Activated T-helper 9 cell treated with anti-CD3 and anti-CD28 coated beads, Interleukin-2, amount 50 U/mL, for 16 hours (primary cell): ENCODE measurements at places on chromosomes 7 and 10.
A peak's percentile ranks its signal among the peaks of the same experiment; 100 is the strongest.

DNA sequence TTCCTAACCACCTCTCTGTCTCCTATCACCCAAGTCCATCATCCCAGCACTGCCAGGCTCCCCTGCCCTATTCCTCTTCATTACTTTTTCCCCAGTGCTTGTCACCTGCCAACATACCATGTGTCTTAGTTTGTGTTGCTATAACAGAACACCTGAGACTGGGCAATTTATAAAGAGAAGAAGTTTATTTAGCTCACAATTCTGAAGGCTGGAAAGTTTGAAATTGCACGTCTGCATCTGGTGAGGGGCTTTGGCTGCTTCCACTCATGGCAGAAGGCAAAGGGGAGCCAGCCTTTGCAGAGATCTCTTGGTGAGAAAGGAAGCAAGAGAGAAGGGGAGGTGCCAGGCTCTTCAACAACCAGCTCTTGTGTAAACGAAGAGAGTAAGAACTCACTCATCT is 47.3 kb downstream of the DRGX start:
- DNase-seq: no peak

DNA sequence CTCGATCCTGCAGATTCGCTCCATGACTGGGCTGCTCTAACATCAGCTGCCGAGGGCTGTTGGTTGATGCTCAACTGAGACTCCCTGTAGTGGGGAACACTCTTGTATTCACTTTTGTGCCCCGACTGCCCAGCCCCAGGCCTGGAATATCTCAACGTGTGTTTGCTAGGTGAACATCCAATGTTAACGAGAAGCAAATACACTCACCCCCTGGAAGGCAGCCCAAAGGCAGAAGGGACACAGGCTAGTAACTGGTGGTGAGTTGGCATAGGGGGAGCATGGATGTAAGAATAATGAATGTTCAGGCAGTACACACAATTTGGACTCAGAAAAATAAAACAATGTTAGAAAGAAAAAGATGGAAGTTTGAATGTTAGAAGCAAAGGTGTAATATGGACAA is 24.0 kb upstream of the RBM33 start:
- no peak for DNase-seq

GRCh38 chr10:71307469-71308085 is 11.5 kb upstream of the SLC29A3 start:
- DNase-seq: no peak

GRCh38 chr7:82056282-82056681 is 286.4 kb upstream of the HGF start:
- DNase-seq: no peak

- no peak for DNase-seq
Measured at GRCh38 chr10:22334414-22335172, 10.7 kb upstream of the SPAG6 start.

- DNase-seq: peak; percentile 56
Measured at GRCh38 chr7:101542527-101543241, 86.4 kb downstream of the MYL10 start.

GRCh38 chr7:68065581-68065980 is 1068.9 kb downstream of the TYW1 start:
- DNase-seq: no peak

- DNase-seq: no peak
Measured at GRCh38 chr7:21639206-21639868, 96.5 kb downstream of the DNAH11 start.

DNA sequence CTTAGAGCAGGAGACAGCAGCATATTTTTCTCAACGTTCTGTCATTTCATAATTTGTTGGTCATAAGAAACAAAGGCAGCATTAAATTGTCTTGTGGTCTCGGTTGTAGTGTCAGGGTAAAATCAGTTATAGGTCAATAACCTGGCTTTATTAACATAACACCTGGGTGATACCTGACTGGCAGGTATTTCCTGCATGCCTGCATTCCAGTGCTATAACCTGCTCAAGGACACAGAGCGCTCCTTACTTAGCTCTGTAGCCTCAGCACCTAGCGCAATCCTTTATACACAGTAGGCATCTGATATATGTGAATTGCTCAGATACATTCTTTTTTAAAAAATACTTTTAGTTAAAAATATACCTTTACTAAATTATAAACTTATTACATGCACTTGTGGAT is 38.9 kb upstream of the PRKG1 start:
- DNase-seq: no peak

DNA sequence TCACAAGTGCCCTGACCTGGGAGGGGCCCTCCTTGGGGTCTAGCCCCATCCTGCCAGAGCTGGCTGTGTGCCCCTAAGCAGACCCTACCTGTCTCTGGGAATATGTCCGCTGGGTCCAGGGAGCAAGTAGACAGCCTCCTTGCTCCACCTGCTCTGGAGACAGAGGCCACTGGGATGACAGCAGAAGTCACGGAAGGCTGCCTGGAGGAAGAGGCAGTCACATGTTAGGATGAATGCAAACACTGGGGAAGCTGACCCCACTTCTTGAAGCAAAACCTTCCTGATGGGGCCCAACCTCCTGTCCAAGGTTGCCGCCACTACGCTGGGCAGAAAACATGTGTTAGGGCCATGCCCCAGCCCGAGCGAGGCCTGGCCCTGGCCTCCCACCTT is 11.7 kb upstream of the LFNG start:
- no peak for DNase-seq

DNA sequence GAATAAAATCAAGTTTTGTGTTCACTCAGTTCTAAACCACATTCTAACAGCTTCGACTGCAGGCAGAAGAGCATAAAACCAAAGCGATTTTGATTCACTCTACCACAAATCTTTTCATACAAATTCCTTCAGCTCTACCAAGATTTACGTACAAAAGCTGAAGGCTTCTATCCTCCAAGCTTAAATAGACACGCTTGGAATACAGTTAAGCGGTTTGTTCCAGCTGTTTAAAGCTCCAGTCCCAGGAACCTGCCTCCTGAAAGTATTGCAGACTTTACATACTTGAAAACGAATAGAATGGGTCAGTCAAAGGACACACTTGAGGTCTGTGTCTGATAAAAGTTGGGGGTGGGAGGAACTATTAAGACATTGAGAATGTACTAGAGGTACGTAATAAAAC is 102.9 kb downstream of the MPP7 start:
- no peak for DNase-seq

DNA sequence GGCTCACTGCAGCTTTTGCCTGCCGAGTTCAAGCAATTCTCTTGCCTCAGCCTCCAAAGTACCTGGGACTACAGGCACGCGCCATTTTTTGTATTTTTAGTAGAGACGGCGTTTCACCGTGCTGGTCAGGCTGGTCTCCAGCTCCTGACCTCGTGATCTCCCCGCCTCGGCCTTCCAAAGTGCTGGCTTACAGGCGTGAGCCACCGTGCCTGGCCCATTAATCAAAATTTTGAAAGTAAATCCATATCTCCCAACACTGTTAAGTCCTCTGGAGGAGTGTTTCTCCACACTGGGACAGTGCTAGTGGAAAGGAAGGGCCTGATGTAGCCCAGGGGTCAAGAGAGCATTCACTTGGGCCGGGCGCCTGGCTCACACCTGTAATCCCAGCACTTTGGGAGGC is 644.6 kb downstream of the SH2D4B start:
- no peak for DNase-seq

DNA sequence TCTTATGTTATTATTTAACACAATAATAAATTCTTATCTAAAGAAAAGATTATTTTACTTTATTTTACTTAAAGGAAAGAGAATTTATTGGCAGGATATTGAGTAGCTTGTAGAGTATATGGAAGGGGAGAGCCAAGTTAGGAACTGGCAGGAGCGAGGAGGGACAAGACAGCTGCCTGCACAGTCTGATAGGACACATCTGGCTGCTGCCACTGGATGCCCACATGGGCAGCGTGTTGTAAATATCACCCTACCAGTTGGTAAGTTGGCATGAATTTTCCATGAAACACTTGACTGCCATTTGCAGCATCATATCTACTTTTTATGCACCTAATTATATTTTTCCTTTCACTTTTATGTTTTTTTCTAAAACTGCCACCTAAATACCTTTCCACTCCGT is 19.6 kb downstream of the SRI start:
- no peak for DNase-seq

DNA sequence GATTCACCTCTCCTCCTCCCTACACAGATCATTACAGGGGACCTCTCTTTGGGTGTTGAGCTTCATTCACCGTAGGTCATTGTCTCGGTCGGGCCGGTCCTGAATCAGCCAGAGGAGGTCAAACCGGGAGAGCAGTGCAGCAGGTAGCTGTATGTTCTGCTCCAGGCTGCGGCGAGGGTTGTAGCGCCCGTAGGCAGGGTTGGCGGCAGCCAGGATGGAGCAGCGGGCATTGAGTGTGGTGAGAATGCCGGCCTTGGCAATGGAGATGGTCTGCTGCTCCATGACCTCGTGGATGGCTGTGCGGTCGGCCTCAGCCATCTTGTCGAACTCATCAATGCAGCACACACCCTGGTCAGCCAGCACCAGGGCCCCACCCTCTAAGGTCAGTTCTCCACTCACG is 5.5 kb downstream of the MCM7 start:
- no peak for DNase-seq

- no peak for DNase-seq
Measured at GRCh38 chr7:20519645-20520044, 95.8 kb upstream of the ABCB5 start.

GRCh38 chr7:90461219-90461618 is 8.2 kb upstream of the PTTG1IP2 start:
- DNase-seq: no peak

DNA sequence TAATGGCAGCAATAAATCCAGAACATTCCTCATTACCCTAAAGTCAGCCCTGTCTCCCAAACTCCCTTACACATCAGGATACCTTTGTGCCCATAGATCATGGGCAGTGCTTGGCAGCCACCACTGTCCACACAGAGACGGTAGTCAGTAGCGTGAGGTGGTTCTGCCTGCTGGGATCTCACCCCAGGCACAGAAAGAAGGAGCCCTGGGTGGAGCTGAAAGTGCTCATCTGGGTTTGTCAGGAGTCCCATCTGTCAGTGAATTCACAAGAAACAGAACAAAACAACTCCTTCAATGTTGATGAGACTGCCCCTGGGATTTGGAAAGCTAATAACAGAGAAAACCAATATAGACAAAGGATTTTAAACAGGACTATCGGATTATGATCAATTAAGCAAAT is 90.2 kb upstream of the PRSS58 start:
- DNase-seq: no peak

DNA sequence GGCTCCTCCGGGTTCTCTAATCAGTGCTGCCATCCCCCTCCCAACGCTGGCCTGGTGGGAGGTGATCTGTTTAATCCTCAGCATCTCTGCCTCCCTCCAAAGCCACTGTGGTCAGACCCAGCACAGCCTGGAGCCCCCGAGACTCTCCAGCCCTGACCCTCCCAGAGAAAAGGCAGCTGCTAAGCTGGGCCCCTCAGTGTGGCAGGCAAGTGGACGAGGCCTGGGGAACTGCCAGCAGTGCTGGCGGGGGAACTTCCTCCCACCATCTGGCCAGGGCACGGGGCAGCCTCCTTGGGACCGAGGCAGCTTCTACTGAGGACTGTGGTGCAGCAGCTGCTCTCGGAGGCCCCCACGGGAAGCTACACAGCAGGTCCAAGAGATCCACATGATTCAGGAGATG is 51.1 kb downstream of the DPYSL4 start:
- DNase-seq: no peak

GRCh38 chr10:118054383-118054782 is 7.6 kb upstream of the RAB11FIP2 start:
- no peak for DNase-seq

- no peak for DNase-seq
Measured at GRCh38 chr7:91812388-91812787, 68.1 kb downstream of the MTERF1 start.

DNA sequence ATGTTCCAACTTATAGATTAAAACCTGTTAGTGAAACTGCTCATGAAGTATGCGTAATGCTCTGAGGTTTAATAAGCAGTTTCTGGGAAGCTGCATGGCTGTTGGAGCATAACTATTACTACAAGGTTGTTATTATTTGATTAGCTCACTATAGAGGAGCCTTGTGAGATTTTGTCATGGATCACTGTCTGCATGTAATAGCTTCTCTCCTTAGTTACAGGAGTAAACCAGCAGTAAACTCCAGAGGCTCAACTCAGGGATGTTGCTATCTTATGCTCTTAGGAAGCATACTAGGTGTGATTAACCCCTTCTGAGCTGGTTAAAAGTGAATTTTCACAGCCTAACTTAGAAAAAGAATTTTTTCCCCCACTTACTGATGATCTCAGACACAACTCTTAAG is 63.6 kb upstream of the IFRD1 start:
- DNase-seq: no peak

GRCh38 chr7:465710-466400 is 53.8 kb downstream of the PDGFA start:
- DNase-seq: no peak

DNA sequence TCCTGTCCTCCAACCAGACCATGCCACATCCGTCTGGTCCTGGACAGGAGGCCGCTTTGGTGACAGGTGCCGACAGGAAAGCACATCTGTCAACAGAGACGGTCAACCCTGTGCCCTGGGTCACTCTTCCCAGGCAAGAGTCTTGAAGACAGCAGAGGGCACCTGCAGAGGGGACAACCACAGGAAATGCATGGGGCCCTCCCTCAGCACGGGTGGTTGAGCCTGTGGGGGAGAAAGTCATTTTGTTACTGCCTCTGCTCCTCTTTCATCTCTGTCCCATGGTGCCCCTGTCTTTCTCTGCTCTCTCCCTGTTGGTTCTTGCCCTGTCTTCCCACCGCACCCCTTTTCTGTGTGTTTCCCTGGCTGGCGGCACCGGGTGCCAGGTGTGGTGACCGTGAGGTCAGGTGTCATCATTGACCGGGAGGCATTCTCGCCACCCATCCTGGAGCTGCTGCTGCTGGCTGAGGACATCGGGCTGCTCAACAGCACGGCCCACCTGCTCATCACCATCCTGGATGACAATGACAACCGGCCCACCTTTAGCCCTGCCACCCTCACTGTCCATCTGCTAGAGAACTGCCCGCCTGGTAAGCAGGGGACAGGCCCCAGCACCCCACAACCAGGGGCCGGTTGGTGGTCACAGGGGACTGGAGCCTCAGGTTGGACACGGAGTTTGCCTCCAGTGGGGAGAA is 17.6 kb upstream of the VSIR start:
- DNase-seq: no peak

DNA sequence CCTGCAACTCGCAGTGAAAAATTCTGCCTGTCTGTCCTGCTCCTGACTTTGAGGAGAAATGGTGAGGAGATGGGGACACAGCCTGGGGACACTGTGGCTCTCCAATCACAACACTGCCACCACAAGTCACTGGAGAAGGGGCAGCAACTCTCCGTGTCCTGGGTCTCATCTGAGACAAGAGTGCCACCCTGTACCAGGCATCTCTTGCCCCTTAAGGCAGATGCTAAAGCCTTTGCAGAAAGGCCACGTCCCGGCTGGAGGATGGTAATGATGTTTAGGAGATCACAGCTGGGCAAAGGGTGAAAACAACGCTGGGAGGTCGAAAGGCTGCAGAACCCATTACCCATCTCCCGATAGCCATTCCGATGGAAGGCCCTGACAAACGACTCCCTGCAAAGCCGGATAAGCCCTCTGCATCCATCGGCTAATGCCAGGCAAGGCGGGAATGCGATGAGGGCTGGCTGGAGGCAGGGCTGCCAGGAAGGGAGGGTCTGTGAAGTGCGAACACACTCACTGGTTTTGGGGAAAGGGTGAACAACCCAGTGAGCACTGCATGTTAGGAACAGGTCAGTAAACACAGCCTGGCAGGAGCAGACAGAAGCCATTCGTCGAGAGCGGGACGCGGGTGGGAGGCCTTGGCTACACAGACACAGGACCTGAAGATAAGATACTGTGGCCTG is 190.8 kb downstream of the ADARB2 start:
- no peak for DNase-seq
